OCI-M1 (cell line): ENCODE measurements at places on chromosomes 6 and 20.

DNA sequence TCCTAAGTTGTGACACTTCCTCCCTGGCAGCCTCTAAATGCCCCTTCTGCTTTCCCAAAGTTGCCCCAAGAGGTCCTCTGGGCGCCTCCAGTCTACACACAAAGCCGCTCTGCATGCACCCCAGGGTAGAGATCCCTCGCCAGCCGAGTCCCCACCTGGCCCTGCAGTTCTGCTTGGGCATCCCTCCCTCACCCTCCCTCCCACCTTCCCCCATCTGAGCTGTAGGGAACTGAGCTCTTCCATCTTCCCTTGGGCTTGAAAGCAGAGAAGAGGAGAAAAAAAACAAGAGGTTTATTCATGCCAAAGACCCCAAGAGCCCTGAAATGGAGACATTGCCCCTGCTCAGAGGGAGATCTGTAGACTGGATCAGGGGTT lies 5.7 kb upstream of the FGD2 start:
- DNase-seq, result no peak

GRCh38 chr6:33699739-33700138 lies 11.8 kb downstream of the UQCC2 start:
- DNase-seq, result no peak

GRCh38 chr6:158369241-158369640 lies 57.0 kb downstream of the TULP4 start:
- no peak for DNase-seq

GRCh38 chr6:162541019-162541601 lies 186.5 kb downstream of the PRKN start:
- no peak for DNase-seq

- DNase-seq, result no peak
Measured at GRCh38 chr6:114024746-114025145, 53.8 kb upstream of the HDAC2 start.

- no peak for DNase-seq
Measured at GRCh38 chr20:24531631-24532419, 62.4 kb downstream of the SYNDIG1 start.

- DNase-seq, result no peak
Measured at GRCh38 chr20:5864873-5865587, 85.3 kb downstream of the TRMT6 start.

DNA sequence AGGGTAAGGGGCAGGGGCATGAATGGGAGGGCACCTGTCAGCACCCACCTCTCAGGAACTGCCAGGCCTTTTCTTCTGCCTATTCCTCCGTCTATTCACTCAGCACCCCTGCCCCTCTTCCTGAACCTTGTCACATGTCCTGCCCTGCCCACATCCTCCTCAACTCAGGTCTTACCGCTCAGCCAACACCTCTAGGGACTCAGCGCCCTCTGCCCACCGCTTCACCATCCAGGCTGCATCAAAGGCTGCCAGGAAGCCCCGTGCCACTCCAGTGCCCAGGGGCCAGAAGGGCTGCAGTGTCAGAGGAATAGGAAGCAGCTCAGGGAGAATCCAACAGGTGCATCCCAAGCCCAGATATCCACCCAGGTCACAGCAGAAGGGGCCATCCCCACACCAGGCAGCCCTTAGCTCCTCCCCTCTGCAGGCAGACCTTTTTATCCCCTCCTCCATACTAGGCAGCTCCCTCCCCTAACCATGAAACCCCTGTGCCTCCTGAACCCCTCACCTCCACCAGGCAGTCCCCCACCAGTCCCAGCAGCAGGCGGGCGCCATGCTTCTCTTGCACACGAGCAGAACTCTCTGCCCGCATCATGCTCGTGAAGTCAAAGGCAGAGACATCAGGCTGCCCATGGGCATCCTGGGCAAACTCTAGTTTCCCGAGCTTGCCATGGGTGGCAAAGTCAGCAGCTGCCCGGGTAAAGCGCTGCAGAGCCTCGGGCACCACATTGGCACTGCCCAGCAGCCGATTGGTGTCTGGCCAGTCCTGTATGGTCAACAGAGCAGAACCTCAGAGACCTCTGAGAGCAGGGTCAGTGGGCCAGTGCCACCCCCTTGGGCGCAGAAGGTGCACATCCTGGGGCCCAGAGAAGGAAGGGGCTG lies 5.5 kb downstream of the MICAL1 start:
- DNase-seq, result no peak
